Activated naive CD4-positive, alpha-beta T cell treated with anti-CD3 and anti-CD28 coated beads, Interleukin-2, amount 50 U/mL, for 16 hours (primary cell): ENCODE measurements at places on chromosomes 4 and X.

GRCh38 chr4:8698341-8699062 lies 105.9 kb downstream of the CPZ start:
- DNase-seq = no peak

GRCh38 chr4:88962396-88962795 lies 94.6 kb downstream of the FAM13A start:
- no peak for DNase-seq

DNA sequence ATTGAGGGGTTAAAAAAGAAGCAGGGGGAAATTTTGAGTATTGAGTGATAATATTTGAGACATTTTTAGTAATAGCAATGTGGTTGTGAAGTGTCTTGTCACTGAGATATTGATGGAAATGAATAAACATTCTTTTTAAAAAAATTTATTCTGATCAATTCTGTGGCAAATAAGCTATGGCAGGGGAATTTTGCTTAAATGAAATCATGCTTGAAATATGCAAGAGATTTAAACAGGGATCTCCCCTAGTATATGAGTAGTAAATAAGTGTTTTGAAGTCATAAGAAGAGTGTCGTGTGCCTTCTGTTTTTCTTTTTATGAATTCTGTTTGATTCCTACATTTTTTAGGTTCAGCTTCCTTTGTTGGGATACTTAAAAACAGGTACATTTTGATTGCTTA lies 23.2 kb downstream of the IL15 start:
- DNase-seq = no peak

- no peak for DNase-seq
These were observed 116.4 kb downstream of the RAP1GDS1 start for GRCh38 chr4:98377559-98377958.

DNA sequence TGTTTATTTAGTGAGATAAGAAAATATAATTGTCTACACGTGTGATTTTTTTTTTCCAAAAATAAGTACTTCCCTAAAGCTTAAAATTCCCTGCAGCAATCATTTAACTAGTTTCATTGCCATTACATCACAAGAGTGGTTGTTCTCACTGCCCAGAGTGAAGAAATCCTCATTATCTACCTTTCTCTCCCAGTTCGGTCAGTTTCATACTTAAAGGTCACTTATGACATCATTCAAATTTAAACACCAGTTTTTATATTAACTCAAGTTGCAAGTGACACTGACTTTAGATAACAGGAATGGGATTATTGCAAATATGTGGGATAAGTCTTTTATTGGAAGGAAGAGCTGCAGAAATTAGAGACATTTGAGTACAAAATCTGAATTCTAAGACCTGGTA lies 1699.8 kb upstream of the IGFBP7 start:
- no peak for DNase-seq

GRCh38 chrX:27229721-27230120 lies 233.4 kb downstream of the PPP4R3C start:
- DNase-seq = no peak

DNA sequence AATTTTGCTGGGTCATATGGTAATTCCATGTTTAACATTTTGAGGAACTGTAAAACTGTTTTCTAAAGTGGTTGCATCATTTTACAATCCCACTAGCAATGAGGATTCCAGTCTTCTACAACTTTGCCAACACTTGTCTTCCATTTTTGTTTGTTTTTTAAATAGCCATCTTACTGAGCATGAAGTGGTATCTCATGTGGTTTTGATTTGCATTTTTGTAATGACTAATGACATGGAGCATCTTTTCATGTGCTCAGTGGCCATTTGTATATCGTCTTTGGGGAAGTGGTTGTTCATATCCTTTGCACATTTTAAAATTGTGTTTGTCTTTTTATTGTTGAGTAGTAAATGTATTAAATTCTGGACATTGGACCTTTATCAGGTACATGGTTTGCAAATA lies 94.7 kb downstream of the TMEM131L start:
- DNase-seq = no peak
